ENCODE measurements at places on chromosomes 1 and 21.

GRCh38 chr1:12080156-12080555 is 17.1 kb downstream of the TNFRSF8 start:
- no peak for DNase-seq

DNA sequence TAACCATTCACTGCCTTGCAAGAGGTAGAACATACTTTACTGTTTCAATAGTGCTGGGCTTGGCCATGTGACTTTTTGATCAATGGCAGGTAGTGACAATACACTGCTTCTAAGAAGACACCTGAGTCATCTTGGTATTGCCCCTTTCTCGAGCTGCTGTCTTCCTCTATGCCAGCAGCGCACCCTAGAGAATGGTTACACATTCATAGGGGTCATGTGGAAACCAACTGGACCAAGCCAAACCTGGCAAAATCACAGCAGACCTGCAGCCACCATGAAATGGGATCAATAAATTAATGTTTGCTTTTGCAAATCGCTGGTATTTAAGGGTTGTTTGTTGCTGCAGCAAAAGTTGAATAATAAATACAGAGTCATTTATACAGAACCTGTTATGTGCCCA is 122.3 kb downstream of the GRIK1 start:
- no peak for DNase-seq

DNA sequence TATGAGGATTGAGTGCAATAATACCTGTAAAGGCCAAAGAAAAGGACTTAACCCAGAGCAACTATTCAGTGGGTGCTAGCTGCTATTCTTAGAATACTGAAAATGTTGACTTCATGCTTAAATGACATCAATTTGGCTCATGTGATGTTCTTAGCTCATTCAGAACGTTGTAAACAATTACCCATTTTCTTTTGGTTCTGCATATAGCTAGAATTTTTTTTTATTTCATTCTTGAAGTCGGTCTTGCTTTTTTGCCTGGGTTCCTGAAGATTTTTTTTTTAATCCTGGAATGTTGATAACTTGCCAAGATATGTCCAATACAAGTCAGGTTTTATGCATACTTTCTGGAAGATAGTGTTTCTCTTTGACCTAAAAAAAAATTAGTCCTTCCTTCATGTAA is 772.0 kb downstream of the LTN1 start:
- no peak for DNase-seq

- DNase-seq, result no peak
These were observed 252.0 kb downstream of the RHOU start for GRCh38 chr1:228987286-228987685.

- no peak for DNase-seq
These were observed 19.3 kb upstream of the SLC35A3 start for GRCh38 chr1:99950486-99950885.

- DNase-seq, result no peak
These were observed 59.2 kb downstream of the NPHP4 start for GRCh38 chr1:5933050-5933449.

GRCh38 chr1:70667494-70668170 is 256.6 kb downstream of the CTH start:
- no peak for DNase-seq

DNA sequence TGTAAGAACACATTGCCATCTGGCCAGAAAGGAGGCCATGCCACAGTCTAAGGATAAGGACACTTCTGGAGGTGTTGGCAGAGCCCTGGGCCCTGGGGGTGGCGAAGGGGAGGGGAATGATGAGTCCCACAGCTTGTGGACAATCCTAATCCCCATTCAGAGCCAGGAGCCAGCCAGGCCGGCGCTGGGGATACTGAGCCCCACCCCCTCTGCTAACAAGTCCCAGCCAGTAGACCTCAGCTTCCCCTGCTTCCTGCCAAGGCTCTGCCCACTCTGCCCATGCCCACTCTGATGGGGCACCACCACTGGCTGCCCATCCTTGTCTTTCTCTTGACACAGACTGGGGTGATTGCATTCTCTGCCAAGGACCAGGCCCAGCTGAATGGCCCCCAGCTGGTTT is 71.9 kb downstream of the NAV1 start:
- no peak for DNase-seq

Measured in K562 (cell line).